ENCODE measurements at places on chromosomes 3 and 15.

- no peak for DNase-seq
Measured at GRCh38 chr3:64187065-64187959, 38.0 kb downstream of the PRICKLE2 start.

GRCh38 chr15:38205526-38206272, 46.9 kb upstream of the SPRED1 start:
- DNase-seq, result no peak

DNA sequence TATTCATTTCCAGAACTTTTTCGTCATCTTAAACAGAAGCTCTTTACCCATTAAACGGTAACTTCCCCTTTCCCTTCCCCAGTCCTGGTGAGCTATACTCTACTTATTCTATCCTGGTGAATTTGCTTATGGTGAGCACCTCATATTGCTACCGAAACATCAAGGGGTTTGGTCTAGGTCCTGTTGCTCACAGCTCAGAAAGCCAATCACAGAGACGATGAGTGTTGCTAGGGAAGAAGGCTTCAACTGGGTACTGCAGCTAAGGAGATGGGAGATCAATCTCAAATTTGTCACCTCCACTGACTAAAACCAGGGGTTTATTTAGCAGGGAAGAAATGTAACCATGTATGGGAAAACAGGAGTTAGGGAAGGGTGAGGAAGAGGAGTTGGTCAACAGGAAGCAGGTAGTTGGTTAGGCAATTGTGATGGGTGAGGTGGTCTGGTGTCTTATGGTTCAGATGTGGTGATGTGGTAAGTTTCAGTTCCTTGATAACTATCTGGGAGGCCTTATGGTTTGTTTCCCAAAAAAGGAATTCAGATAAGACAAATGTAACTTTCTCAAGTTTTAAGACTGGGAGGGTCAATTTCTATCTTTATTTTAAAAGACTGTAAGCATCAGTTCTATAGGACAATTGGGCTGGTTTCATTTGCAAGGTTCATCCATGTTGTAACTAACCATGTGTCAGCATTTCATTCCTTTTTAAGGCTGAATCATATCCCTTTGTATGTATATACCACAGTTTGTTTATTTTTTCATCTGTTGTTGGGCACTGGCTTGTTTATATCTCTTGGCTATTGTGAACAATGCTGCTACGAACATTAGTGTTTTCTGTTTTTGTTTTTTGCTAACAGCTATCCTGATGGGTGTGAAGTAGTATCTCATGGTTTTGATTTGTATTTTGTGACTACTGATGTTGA, 24.3 kb downstream of the ARHGAP11B start:
- DNase-seq, result no peak

DNA sequence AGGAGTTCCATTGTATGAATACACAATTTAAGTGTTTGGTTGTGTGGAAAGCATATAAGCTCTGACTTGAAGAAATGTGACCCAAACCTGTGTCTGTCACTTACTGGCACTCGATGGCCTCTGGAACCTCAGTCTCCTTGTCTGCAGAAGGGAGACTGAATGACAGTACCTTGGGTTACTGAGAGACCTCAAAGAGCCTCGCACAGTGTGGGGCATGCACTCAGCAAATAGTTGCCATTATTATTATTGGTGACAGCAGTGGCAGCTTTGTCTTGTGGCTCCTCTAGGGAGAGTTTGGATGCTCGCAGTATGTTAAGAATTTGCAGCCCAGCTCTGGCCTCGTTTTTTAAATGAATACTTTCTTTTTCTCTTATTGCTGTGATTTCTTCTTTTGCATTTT, 43.4 kb downstream of the EEFSEC start:
- DNase-seq, result no peak

DNA sequence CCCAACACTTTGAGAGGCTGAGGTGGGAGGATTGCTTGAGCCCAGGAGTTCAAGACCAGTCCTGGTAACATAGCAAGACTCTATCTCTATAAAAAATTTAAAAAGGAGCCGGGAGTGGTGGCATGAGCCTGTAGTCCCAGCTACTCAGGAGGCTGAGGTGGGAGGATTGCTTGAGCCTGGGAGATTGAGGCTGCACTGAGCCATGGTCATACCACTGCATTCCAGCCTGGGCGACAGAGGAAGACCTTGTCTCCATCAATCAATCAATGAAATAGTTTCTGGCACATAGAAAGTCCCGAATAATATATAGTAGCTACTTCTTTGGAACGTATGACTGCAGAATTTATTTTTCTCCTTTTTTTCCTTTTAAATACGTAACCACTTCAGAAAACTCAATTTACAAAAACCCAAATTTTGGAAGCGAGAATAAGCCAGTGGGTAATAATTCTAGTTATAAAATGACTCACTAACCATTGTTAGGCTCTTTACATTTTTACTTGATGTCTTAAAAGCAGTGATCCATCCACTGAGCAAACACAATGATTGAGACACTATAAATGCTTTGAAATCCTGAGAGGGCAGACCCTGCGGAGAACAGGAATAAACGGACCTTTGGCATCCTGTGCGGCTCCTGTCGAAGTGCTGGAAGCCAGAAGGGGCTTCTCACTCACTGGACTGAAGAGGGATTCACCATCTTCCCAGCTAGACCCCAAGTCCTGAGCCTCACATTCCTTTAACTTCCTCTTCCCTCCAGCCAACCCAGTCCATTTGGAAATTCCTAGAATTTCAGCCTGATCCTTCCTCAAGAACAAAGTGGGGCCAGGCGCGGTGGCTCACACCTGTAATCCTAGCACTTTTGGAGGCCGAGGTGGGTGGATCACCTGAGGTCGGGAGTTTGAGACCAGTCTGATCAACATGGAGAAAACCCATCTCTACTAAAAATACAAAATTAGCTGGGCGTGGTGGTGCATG, 68.4 kb upstream of the MFGE8 start:
- no peak for DNase-seq

- DNase-seq, result no peak
Measured at GRCh38 chr15:90685591-90686434, 31.3 kb upstream of the BLM start.

GRCh38 chr15:37885651-37886050, 48.8 kb upstream of the TMCO5A start:
- DNase-seq, result no peak

- no peak for DNase-seq
Measured at GRCh38 chr3:196677353-196677752, 34.7 kb downstream of the CEP19 start.

Measured in stimulated activated CD8-positive, alpha-beta memory T cell treated with anti-CD3 and anti-CD28 coated beads, Interleukin-4, amount 100 ng/mL, for 1 hour (primary cell).